Mesenchymal stem cell (in vitro differentiated cells and primary cell): ENCODE measurements at places on chromosomes 16 and 17.

GRCh38 chr17:42918902-42919521 is 18.4 kb downstream of the G6PC1 start:
- no peak for DNase-seq

DNA sequence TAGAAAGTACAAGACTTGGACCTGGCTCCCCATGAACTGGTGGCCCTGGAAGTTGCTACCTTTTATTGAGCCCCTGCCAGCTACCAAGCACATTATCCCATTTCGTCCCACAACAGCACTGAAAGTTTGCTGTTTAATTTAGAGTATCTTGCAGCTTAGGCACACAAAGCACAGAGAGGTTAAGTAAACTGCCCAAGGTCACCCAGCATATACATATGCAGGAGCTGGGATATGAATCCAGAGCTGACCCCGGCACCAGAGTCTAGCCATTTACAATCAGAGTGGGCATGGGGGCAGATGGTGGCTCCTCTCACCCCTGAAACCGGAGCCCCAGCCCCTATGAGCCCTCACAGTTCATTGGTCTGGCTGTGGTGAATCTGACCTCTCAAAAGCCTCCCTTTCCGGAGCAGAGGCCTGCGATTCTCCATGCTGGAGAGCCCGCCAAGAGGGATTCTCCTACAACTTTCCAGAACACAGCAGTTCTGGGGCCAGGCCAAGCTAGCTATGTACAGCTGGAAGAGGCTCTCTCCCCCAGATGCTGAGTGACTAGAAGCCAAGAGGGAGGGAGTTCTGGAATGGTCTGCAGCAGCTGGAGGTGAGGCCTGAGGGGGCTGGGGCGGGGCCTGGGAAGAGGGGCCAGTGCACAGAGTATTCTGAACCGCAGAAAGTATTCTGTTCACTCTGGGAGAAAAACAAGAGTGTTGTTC is 58.3 kb downstream of the SREBF1 start:
- DNase-seq, result peak; percentile 75

- DNase-seq, result no peak
These were observed 1.8 kb upstream of the APRT start for GRCh38 chr16:88813269-88814143.

GRCh38 chr16:19071811-19072777 is 4.7 kb downstream of the COQ7 start:
- peak; percentile 68 for DNase-seq

GRCh38 chr17:1830288-1830687 is 483 bp downstream of the RPA1 start:
- peak; percentile 18 for DNase-seq
